ENCODE measurements at places on chromosomes 12 and 14.

DNA sequence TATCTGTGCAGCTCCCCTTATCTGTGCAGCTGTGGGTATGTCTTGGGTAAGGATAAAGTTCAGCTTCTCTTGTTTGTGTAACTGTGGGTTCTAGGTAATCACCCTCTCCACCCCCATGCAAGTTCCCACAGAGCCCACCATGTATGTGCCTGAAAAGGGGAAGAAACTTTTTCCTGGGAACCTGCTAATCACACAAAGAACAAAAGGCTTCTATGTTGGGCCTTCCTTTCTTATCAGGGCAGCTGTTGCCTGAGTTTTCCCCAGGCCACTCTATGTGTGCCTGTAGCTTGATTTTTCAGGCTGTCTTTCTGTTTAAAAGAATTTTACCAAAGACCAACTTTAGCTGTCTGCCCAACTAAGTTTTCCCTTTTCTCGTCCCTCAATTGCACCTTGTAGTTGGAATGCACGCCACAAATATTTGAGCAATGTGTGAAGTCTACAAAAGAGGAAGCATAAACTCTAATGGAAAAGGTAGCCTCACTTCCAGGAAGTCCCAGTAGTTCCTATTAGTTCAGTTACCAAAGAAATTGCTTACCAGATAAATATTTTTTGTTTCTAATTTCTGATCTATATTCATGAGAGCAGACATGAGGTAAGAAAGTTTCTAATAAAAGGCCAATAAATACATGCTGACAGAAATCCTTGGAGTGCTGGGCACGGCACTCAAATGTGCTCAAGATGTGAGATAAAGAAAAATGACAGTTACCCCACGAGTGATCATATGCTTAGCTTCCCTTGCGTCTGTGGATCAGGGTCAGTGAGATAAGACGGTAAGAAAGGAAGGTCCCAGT lies 2.7 kb upstream of the GALC start:
- no peak for DNase-seq

GRCh38 chr12:5428332-5429221 lies 3.3 kb upstream of the NTF3 start:
- no peak for DNase-seq

DNA sequence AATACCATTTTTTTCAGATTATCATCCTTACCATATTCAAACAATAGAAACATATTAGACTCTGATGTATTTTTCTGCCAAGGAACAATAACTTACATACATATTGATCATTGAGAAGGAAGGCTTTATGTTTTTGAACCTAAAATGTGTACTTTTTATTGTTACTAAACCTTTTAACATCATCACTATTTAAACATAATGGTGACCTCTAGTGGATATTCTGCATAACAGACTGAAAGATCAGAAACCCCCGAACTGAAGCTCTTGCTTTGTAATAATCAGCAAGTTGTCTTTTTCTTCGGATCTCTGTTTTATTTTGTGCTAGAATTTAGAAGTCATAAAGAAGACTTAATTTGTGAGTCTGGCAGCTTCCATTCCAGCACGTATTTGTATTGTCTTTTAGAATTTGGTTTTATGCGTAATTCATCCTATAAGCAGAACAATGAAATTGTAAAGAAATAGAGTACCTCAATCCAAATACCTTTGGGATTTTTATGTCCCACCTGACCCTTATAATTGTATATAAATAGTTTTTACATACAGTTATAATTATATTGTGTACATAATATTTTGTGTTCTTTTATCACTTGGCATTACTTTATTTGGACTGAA lies 125.9 kb upstream of the ATF1 start:
- DNase-seq, result no peak

GRCh38 chr12:1453810-1454209 lies 140.6 kb downstream of the FBXL14 start:
- no peak for DNase-seq

GRCh38 chr12:92294676-92295440 lies 149.2 kb upstream of the BTG1 start:
- no peak for DNase-seq

DNA sequence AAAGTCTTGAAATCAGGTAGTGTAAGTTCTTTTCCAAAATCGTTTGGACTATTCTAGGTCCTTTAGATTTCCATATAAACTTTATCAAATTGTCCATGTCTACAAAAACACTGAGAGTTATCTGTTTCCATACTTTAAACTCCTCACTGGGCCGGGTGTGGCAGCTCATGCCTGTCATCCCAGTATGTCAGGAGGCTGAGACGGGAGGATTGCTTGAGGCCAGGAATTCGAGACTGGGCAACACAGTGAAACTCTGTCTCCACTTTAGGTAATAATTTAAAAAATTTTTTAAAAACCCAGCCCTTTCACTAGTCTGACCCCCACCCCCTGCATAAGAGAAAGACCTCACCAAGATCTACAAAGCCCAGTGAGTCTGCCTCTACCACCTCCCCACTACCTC lies 6.4 kb upstream of the ISM2 start:
- no peak for DNase-seq

- no peak for DNase-seq
These were observed 244.9 kb upstream of the RGS6 start for GRCh38 chr14:71687166-71687831.

GRCh38 chr12:12083688-12084087 lies 12.9 kb downstream of the BCL2L14 start:
- DNase-seq, result no peak

DNA sequence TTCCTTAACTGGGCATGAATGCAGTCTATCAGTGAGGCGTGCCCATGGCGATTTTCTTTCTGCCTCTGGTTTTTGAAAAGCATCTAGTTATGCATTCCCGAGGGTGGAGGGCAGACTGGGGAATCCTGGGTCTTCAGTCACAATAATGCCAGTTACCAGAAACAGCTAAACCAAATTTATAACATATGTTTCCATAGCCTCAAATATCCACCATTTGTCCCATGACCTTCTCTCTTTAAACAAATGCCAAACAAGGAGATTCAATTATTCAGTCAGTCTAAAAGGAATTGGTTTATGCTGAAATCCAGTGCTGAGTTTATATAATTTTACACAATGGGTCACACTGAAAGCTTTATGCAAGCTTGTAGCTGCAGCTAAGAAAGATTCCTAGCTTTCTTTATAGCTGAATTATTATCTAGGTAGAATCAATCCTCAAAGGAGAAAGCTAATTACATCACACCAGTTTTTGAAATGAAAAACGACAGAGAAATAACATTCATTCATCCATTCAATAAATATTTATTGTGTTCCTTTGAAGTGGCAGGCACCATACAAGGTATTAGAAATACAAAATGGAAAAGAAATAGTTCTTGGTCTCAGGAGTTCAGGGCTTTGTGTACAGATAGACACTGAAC lies 131.3 kb upstream of the RAP1B start:
- DNase-seq, result no peak

- DNase-seq, result no peak
These were observed 77.7 kb upstream of the FRMD6 start for GRCh38 chr14:51574009-51574408.
